ENCODE measurements at places on chromosomes 6 and 20. TPM values are rescaled to one million over a fixed set of nuclear protein-coding genes. Genes with fewer than 3 reads are reported as not detected.

- DNase-seq: peak; percentile 72
Measured at GRCh38 chr6:170238741-170239565, 51.9 kb downstream of the DLL1 start.

CPNE5 gene
- 0.64 TPM for total RNA-seq

DNA sequence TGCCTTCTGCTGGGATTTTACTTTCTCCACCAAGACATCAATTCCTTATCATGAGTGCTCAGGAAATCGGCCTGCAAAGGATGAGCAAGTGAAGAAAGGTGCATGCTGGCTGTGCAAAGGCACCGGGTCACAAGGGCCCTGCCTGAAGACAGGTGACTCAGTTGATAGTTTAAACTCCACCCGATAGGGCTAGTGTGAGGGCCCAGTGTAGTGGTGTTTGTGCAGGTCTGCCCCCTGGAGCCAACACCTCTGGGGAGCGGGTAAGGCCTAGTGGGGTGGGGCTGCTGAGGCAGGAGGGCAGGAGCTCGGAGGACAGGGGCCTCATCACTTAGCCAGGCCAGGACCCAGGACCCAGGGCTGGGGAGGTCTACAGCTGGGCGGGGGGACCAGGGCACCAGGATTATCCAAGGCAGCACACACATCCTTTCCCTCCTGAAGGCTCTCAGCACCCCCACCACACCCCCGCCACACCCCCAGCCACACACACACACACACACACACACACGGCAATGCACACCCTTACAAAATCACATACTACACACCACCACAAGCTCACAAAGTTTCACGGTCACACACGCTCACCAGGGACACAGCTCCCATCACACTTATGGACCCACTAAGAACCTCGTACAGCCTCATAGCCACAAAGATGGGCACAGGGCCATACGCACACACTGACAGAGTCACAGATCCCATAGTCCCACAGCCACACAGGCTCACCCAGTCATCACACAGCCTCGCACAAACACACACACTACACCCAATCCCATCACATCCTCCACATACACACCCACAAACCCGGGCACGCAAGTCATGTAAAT, 75.4 kb downstream of the GRM4 start:
- no peak for DNase-seq

DNA sequence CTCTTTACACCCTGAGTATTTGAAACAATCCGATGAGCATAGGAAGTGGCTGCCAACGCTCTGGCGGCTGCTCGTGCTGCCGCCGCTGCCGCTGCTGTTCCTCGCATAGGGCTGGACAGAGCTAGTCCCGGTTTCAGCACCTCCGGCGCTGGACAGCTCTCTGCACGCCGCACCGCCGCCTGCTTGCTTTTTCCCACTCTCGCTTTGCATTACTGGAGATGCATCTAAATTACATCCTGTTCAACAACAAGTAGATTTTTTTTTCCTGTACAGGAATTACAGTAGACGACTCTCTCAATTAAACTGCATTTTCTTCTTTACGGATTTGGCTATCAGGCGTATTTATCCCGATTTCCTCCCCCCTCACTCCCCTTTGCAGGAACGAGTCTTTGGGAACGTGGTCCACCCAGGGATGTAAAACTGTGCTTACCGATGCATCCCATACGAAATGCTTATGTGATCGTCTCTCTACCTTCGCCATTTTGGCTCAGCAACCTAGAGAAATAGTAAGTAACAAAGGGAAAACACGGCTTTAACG, 563.8 kb downstream of the LMBRD1 start:
- DNase-seq: no peak

- no peak for DNase-seq
Measured at GRCh38 chr6:27579973-27580372, 107.1 kb upstream of the ZNF184 start.

TMEM217 gene
- total RNA-seq: 3.3 TPM

DNA sequence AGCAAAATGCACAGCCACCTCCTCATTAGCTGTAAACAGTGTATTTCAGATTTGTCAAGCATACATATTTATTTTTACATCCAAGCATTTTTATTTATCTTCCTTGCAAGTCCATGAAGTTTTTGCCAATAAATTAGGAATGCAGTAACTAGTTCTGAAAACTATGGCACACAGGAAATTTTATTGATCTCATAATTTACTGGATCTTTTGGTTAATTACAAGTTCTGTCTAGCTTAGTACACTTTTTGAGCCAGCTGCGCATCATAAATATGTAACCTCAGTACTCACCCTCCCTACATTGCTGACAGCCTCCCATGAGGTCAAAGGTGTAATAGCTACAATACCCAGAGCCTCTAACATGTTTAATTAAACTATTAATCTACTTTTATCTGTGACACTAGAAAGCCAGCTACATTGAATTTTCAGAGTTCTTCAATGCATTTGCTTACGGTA, 898.2 kb downstream of the KIF16B start:
- DNase-seq: no peak

DNA sequence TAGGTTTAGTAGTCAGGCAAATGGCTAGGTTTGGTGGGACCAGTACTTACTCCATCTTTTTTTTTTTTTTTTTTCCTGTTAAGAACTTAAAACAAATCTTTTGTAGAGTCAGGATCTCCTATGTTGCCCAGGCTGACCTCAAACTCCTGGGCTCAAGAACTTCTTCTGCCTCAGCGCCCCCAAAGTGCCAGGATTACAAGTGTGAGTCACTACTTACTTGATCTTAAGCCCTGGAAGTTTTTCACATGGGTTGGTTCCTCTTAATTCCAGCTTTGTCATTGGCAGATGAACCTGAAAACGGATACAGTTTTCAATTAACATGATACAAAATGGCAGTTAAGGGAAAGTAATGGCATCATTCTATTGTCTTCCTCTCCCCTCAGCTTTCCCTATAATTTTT, 179.4 kb upstream of the JAG1 start:
- DNase-seq: no peak

IL20RA gene
- total RNA-seq: 71.5 TPM

All from suprapubic skin (tissue), 4 donors.